Prostate gland (tissue), 2 donors: ENCODE measurements at places on chromosomes 7 and 10. TPM values are rescaled to one million over a fixed set of nuclear protein-coding genes. Genes with fewer than 3 reads are reported as not detected.
A peak's percentile ranks its signal among the peaks of the same experiment; 100 is the strongest.

Gene AASS
- 24.1 TPM for total RNA-seq

Gene SEMA3D
- total RNA-seq: 10.7 TPM

Gene ZNF503
- 33.7 TPM for total RNA-seq

Gene AKR1C8
- total RNA-seq: not detected

Gene PILRA
- 11.9 TPM for total RNA-seq

Gene COBL
- 46.6 TPM for total RNA-seq

Gene C1QL3
- total RNA-seq: not detected

Gene PAPOLB
- 4.7 TPM for total RNA-seq

Gene PRKCQ
- 0.87 TPM for total RNA-seq

Gene EGFR
- 112 TPM for total RNA-seq

Gene UCN3
- not detected for total RNA-seq

Gene C10orf62
- not detected for total RNA-seq

DNA sequence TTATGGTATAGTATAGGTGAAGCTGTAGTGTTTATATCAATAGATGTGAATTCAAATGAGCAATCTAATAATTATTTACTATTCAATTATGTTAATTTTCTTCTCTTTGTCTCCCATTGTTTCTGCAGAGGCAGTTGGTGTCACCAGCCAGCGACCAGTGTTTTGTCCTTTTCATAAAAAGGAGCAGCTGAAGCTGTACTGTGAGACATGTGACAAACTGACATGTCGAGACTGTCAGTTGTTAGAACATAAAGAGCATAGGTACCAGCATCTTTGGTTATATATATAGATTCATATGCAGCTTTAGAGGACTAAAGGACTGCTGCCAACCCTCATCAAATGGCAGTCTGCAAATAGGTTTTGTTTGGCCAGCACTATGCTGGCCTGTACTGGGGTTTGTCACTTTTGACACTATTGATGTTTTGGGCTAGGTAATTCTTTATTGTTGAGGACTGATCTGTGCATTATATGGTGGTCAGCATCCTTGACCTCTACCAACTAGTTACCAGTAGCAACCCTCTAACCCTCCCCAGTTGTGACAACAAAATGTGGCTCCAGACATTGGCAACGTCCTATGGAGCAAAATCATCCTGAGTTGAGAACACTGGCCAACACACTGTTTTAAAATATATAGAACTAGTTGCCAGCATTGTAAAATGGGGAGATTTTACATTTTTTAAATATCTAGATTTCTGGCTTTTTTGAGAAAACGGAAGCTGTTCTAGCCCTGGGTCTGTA, 59.2 kb downstream of the TRIM24 start:
- DNase-seq: no peak

GRCh38 chr7:92988051-92988450, 129.7 kb downstream of the SAMD9 start:
- peak; percentile 28 for DNase-seq

- no peak for DNase-seq
These were observed 188.4 kb upstream of the C7orf33 start for GRCh38 chr7:148402159-148402558.

- no peak for DNase-seq
These were observed at the start of gene LBX1 for GRCh38 chr10:101229266-101230182. Gene LBX1 (minus strand): TSS chr10:101229463. CDS start chr10:101228815, 648 bp downstream.

DNA sequence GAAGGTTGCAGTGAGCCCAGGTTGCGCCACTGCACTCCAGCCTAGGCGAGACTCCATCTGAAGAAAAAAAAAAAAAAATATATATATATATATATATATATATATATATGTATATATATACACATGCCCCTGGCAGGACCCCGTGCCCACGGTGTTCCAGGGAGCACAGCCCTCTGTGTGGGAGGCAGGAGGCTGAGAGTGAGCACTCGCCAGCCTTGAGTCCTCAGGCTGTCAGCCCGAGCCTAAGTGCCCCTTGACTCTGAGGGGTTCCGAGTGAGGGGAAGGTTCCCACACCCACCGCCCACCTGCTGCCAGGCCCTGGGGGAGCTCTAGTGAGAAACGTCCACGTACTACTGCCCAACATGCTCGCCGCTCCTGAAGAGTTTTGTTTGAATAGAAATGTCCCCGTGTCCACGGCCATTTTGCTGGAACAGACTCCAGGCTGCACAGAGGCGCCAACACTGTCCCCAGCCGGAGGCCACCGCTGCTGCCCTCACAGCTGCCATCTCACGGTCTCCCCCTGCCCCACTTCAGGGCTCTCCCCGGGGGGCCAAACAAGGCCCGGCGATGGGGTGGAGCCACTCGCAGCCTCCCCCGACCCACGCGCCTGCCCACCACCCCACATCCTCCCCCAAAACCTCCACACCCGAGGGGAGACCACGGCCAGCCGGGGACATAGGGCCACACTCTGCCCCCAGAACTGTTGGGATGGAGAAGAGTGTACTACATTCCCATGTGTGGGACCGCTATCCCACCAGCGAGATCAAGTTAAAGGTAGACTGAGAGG, 62.8 kb upstream of the EBF3 start:
- DNase-seq: no peak

- no peak for DNase-seq
These were observed 211.1 kb downstream of the GALNT17 start for GRCh38 chr7:71343039-71343438.

DNA sequence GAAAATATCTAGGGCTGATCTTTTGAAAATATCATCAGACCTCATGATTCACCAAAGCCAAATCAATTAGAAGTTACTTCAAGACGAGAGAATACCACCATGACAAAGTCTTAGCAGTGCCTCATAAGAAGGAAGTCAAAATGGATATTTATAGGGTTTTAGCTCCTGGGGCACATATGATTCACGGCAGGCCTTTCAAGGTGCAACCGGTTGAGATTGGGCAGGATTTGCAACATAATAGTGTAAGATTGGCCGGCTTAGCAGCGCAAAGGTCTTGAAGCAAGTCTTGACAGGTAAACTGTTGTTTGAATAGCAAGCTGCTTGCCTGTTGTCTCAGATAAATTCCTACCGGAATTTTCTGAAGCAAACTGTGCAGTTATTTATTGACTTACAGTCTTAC, 17.5 kb downstream of the ADRB1 start:
- peak; percentile 63 for DNase-seq

- no peak for DNase-seq
These were observed 66.1 kb downstream of the FOXL3 start for GRCh38 chr7:356087-356486.

GRCh38 chr10:112721080-112721698, 228.9 kb upstream of the TCF7L2 start:
- DNase-seq: peak; percentile 24

GRCh38 chr10:3265088-3265487, 92.5 kb upstream of the PITRM1 start:
- DNase-seq: no peak

DNA sequence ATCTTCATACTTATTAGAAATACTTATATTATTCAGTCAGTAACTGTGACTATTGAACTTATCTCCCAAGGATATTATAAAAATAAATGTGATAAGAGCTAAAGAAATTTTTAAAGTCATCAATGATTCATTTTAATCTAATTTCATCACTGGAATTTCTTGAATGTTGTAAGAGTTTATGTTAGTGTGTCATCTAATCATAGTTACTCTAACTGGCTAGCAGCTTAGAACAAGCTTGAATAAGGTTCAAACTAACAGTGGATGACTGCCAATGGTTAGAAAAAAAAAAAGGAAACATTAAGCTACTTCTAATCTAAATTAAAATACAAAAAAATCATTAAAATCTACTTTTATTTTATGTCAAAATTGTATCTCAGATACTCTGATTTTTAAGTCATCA, 1066.3 kb downstream of the CNTNAP2 start:
- DNase-seq: no peak

- DNase-seq: no peak
These were observed 2.9 kb upstream of the HKDC1 start for GRCh38 chr10:69217119-69217754.

DNA sequence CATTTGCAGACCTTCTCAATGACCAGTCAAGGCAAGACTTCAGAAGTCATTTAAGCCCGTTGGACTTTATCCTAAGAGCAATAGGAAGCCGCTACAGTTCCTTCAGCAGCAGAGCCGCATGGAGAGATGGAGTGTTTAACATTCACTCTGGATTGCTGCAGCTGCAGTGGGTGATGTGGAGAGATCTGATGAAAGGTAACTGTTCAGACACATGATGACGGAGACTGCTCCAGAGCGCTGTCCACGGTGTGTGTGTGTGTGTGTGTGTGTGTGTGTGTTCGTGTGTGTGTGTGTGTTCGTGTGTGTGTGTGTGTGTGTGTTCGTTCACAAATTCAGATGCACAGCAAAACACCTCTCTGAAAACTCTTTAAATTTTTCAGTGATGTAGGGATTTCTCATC, 37.0 kb downstream of the SEC61G start:
- DNase-seq: no peak

DNA sequence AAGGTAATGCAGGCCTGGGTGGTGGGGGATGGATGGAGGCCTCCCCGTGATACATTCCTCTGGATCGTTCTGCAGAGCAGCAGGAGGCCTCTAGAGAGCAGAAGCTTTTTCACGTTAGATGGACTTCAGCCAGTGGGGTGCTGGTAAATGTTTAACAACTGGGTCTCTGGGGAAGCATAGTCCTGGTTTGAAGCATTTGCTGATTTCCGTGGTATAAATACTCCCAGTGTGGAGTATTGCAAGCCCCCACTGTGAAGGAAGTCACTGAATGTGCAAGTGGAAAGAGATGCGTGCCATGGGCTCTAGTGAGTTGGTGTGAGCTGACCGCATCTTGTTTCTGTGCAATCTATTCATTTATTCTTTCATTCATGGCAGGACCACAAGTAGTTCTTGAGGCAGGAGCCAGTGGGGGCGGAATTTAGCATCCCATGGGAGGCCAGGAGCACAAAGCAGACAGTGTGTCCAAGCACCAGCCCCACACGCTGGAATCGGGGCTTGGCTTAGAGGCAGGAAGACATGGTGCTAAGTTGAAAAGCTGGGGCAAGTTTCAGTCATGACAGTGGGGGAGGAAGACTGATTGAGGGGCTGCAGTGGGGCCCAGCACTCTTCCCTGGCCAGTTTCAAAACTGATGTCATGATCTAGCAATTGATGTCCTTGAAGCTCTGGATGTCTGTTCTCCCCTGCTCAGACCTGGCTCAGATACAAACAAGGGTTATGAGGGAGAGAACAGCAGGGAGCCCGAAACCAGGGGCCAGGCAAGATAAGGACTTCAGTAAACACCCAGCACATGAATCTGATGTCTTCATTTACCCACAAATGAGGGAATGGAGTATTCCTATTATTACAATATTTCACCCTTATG, 280.9 kb upstream of the LYZL1 start:
- no peak for DNase-seq

- no peak for DNase-seq
These were observed 1.5 kb downstream of the AQP1 start for GRCh38 chr7:30912986-30913811.

- no peak for DNase-seq
These were observed 47.8 kb downstream of the HERPUD2 start for GRCh38 chr7:35647171-35647574.

- DNase-seq: no peak
These were observed 161.9 kb upstream of the WNT16 start for GRCh38 chr7:121166916-121167315.
